ENCODE measurements at places on chromosomes 5 and 9.

DNA sequence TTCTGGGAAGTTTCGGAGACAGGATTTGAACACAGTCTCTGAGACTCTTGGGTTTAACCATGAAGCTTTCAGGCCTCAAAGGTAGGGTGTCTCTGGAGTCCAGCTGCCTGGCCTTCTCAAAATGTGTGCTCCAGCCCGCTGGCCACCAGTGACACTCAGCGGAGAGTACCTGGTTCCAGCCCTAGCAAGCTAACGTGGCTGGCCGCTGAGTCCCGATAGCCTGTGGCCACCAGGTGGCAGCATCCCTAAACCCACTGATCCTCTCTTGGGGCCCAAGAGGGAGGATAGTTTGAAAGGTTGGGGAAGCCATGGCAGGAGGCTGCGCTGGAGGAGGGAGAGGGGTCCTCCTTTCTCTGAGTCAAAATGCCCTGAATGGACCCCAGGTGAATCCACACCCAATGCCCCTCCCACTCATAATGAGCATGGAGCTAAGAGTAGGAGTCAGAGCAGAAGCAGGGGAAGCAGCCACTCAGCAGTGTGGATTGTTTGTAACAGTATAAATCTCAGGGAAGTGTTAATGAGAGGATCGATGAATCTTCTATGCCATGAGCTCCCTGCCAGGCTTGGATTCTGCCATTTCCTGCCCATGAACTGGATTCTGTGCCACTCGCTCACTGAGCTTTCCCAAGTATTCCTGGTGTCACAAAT, 5.4 kb upstream of the TIFAB start:
- no peak for DNase-seq

DNA sequence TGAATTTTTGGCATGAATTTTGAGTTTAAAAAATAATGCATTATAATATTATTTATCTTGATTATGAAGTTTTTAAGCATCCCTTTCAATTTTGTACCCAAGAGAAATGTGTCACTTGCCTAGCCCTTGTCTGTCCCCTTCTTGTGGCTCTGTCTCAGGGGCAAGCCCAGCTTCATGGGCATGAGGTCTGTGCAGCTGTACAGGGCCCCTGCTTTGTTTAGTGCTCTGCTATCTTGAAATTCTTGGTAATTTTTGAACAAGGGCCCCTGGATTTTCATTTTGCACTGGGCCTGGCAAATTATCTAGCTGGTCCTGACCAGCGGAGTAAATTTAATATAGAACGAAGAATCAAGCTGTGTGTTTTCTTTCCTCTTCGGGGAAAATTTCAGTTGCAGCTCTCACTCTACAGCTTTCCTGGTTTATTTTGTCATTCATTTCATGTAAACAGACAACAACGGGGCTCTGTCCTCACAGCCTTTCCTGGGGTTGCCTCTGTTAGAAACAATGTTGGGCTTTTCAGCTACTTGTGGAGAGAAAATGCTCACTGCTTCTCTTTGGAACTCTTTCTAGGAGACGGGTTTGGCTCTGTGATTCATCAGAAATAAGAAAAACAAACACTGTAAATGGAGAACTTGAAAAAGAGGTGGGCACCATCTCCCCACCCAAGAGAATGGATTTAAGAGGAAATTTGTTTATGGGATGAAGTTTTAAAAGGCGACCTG, 41.1 kb downstream of the LIX1 start:
- DNase-seq = no peak

DNA sequence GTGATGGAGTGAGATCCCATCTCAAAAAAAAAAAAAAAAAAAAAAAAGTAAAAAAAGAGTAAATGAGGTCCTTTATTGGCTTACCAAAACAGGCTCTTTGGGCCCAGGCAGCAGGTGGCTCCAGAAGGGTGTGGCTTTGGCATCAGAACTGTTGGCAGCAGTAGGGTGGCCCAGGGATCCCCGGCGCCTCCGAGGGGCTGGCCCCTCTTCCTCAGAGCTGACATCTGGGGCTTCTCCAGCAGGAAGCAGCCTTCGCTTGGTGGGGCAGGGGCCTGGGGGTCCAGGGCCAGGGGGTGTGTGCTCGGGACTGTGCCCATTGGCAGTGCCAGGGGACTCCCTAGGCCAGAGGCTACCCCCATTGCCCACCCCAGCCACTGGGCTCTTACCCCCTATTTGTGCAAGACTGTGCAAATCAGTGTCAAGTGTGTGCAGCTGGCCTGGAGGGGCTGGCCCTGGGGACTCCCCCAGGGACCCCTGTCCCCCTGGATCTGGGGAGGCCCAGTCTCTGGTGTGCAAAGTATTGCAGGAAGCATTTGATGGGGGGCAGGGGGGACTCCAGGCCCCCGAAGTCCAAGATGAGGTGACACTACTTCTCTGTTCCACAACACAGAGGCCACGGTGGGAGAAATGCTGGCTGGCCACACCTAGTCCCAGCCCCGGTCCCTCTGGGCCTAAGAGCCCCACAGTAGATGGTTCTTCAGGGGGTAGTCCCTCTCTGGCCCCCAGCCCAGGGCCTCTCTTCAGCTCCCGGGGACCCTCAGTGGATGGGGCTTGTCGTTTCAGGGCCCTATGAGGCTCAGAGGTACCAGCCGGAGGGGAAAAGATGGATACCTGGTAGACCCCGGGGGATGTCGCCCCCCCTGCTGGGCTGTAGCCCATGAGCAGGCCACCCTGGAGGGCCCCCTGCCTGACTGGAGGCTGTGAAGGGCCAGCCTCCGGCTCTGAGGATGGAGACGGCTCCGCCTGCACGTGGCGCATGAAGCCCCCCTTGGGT, 4.7 kb upstream of the STOML2 start:
- no peak for DNase-seq

GRCh38 chr5:176778921-176779465, 31.4 kb upstream of the UNC5A start:
- no peak for DNase-seq

- no peak for DNase-seq
Observed at GRCh38 chr5:78799266-78800017, 150.9 kb upstream of the LHFPL2 start.

DNA sequence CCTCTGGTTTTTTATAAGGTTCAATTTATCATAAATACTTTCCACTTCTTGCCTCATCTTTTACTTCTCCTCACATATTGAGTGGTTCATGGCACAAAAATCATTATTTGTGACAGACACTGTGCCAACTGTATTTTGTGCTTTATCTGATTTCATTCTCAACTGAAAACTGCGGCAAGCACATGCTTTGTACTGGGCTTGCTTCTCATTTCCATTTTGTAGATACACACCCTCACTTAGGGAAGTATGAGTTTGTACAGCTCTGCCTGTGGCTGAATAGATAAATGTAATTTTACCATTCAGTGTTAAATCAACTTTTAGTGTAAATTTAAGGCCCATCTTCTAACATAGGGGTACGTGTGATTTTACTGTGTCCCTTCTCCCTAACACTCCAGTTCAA, 83.6 kb downstream of the ANXA2R start:
- DNase-seq = no peak

GRCh38 chr9:123637945-123638634, 282.1 kb downstream of the CRB2 start:
- no peak for DNase-seq

DNA sequence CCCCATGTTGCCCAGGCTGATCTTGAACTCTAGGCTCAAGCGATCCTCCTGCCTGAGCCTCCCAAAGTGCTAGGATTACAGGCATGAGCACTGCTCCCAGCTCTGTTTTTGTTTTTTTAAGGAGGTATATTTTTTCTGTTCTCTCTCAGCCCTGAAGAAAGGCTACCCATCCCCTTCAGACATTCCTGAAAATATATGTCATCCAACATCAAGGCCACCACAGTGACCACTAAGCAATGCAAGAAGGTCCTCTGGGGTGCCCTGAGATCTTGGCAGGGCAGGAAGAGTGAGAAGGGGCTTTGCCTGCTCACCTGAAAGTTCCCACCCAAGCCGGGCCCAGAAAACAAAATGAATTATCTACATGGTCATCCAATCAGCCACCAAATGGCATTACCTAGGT, 47.8 kb upstream of the IL17B start:
- DNase-seq = no peak

DNA sequence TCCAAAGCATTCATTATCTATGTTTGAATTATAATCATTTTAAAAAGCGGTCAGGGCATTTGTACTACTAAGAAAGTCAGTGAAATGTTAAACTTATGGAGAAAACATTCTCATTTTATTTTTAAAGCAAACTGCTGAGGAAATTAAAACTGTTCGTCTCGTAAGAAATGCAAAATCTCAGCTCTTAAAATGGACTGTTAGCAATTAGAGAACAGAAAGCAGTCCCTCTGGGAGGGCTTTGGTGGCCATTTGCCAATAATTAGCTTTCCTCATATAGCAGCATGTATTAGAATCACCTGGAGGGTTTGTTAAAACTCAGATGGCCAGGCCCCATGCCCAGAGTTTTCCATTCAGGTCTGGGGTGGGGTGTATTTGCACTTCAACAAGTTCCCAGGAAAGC, 120.7 kb upstream of the RASEF start:
- no peak for DNase-seq

- no peak for DNase-seq
Observed at GRCh38 chr9:5278486-5278885, 26.0 kb downstream of the RLN2 start.

GRCh38 chr5:36763454-36763853, 113.1 kb upstream of the NIPBL start:
- DNase-seq = no peak

DNA sequence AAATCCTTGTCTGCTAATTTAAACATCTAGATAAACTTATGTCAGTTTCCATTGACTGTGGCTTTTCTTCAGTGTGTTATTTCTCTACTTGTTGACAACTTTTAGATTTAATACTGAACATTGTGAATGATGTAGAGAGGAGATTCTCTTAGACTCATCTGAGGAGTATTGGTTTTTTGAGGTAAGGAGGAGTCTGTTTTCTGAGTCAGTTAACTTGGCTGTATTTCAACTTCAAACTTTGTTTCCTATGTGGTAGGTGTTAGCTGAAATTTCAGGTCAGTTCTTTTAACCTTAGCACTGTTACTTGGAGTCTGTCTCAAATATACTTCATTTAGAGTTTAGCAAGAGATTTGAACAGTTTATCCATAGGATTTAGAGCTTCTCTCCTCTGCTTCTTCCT, 67.9 kb downstream of the XRCC4 start:
- no peak for DNase-seq

DNA sequence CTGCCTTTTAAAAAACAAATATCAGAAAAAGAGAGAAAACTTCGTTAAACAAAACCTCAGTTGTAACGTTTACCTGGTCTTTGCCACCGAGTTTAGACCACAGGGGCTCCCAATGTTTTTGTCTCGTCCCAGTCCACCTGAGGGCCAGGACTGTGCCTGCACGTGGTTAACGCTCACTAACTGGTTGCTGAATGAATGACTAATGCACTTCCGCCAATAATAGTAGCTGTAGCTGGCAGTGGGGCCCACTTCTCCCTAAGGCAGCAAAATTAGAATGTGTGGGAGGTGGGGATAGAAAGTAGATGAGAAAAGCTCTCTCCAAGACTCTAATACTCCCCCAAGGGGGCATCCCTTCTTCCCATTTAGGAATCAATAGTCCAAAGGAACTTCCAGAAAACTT, 29.1 kb upstream of the MED27 start:
- DNase-seq = no peak

DNA sequence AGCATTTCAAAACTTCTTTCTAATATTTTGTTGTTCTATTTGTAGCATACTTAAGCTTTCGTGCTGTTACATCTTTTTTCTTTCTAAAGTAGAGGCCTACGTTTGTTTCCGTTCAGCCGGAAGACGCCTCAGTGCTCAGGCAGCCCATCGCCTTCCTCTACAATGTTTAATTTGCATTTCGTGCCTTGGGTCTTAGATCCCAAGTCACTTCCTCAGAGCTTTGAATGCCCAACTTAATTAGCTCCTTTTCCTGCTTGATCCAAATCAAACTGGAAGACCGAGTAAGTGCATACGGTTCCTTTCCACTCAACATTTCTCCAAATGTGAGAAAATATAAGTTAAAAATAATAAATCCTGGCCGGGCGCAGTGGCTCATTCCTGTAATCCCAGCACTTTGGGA, 43.2 kb downstream of the MRPL36 start:
- DNase-seq = no peak

GRCh38 chr5:99034336-99034735, 105.5 kb upstream of the CHD1 start:
- DNase-seq = no peak

GRCh38 chr5:142065273-142065672, 43.3 kb upstream of the NDFIP1 start:
- no peak for DNase-seq

DNA sequence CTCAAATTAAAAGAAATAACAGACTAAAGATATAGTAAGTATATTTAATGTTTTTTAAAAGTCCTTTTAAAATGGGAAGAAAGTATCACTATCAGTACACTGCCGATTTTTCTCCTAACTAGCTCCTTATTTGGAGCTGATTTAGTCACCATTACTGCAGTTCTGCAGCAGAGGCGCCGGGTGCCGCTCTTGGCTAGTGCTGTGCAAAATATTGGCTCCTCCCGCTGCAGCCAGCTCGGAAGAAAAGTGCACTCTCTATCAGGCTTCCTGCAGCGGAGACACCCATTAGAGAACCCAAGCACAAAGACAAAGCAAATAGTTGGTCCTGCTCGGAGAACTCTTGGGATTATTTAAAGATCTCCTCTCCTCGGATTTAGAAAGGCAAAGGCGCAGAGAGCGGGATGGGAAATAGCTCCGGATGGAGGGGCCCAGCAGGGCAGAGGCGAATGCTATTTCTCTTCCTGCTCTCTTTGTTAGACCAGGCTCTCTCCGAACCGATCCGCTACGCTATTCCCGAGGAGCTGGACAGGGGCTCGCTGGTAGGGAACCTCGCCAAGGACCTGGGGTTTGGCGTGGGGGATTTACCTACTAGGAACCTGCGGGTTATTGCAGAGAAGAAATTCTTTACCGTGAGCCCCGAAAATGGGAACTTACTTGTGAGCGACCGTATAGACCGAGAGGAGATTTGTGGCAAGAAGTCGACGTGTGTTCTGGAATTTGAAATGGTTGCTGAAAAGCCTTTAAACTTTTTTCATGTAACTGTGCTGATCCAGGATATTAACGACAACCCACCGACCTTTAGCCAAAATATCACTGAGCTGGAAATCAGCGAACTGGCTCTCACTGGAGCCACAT, at the start of gene PCDHGB3:
Gene PCDHGB3 (plus strand): TSS at position 249 of the 855 bp plus-strand sequence. CDS start 153 bp downstream, at position 402.
- DNase-seq = no peak

- DNase-seq = no peak
Observed at GRCh38 chr9:71323357-71323756, 201.9 kb upstream of the TRPM3 start.

DNA sequence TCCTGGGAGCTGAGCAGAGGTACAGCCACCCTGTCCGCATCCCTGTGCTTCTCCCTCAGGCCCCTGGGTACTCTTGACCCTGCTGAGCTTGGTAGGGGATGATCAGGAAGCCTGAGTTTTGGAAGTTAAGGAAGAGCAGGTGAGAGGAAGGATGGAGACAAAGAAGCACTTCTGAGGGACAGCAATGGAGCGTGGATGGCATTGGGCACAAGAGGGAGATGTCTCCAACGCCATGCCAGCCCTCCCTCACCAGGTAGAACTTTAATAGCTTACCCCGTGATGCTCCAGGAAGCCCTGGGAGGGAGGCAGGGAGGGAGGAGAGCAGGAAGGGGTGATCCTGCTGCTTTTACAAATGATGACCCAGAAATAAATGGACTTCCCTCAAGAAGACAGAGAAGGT, 29.9 kb upstream of the SMU1 start:
- no peak for DNase-seq

Data from AG04449 (cell line).